ENCODE measurements at places on chromosomes 1 and 21.

DNA sequence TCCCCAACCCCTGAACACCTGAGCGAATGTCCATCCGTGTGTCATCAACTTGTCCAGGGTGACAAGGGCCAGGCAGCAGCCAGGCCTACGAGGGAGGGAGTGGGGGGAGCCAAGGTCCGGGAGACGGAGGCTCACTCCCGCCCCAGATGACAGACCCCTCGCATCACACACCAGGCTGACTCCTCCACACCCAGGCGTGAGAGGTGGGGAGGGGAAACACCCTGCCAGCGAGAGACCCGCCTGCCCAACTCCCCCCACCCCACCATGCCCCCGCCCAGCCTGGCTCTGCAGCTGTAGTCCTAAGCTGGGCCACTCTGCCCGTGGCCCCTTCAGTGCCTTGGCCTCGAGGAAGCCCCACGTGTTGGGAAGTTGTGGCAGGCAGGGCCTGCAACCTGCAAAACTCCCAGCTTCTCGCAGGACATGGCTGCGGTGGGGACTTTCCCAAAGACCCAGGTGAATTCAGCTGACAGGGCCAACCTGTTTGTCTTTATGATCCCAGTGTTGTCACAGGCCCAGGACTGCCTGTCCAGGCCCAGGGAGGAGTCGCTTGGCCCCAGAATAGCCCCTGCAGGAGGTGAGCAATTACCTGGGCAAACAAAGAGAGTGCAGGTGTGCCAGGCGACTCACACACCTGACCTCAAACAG is 62.9 kb downstream of the RIPK4 start:
- no peak for DNase-seq

- no peak for DNase-seq
Observed at GRCh38 chr1:241551759-241552638, 19.8 kb downstream of the KMO start.

GRCh38 chr1:152052606-152053005 is 15.8 kb upstream of the S100A11 start:
- peak; percentile 88 for DNase-seq

DNA sequence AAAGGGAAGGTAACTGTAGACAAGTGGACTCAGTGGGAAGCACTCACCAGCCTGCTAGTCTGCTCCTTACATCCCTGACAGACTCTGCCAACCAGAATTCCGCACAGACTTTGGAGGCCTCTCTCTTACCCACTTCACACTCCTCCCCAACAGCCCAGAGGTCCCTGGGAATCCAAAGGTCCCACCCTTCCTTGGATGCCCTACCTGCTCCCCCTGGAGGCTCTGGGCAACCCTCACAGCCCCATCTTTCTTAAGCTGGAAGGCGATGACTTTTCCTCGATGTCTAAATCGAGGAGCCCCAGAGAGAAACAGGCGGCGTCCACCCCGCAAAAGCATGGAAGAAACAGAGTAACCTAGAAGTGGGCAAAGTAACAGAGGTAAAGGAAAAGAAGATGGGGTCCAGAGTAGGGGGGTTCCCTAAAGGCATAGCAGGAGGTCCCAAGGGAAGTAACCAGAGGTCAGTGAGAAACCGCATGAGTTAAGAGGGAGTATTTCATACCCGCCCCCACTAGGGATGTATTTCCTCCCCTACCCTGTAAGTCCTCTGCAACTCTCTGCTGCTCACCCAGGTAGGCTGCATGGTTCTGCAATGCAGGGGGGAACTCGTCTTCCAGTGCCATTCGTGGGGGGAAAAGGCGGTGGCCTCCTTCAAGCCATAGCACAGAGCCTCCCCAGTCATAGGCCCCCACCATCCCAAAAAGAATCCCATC is 8.4 kb downstream of the ITGA10 start:
- no peak for DNase-seq

- DNase-seq, result no peak
Observed at GRCh38 chr1:17538010-17538409, 1.5 kb upstream of the ARHGEF10L start.

DNA sequence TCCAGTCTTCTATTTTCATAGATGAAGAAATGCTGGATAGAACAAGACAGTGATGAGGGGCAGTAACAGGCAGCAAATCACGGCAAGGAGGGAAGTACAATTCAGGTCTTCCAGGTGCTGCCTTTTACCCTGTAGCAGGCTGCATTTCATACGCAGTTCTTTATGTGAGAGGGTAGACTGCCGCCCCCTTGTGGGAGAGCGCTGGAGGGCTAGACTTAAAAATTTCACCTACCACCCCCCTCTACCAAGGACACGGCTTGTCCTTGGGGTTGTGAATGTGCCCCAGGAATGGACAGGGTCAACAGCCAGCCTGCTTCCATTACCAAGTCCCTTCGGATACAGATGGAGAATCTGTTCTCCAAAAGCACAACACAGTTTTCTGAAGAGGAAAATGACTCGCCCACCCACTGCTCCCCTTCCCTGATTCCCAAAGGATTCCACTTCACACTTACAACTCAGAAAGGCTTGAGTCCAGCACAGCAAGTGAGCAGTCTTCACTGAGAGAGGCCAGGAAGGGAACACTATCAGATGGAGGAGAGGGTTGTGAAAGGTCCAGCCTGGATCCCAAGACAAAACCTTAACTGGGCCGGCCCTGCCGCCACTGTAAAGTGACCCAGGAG is 7.4 kb downstream of the WDR77 start:
- peak; percentile 31 for DNase-seq

- DNase-seq, result no peak
Observed at GRCh38 chr1:47128221-47128620, 9.0 kb upstream of the CYP4A22 start.
